Activated T-cell treated with anti-CD3 and anti-CD28 coated beads, Interleukin-2, amount 50 U/mL, for 48 hours (primary cell): ENCODE measurements at places on chromosomes 4 and X.

GRCh38 chrX:69082753-69083150, 82.5 kb downstream of the PJA1 start:
- DNase-seq, result no peak

GRCh38 chrX:110691446-110691845, 104.2 kb downstream of the CHRDL1 start:
- DNase-seq, result no peak

DNA sequence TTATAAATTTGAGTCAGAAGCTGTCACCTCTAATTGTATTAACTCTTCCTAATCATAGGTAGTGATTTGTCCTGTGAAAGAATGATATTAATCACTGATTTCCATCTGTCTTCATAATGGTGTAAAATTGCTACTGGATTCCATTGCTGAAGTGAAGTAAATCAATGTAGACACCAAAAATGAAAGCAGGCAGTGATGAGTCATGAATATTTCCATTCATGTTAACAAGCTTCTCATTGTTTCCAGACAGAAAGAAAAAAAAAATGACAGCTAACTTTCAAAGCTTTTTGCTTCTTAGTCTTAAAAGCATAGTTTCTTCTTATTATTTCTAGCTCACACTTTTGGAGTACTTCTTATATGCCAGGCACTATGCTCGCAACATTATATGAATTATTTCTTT, 21.5 kb downstream of the FAM114A1 start:
- no peak for DNase-seq

DNA sequence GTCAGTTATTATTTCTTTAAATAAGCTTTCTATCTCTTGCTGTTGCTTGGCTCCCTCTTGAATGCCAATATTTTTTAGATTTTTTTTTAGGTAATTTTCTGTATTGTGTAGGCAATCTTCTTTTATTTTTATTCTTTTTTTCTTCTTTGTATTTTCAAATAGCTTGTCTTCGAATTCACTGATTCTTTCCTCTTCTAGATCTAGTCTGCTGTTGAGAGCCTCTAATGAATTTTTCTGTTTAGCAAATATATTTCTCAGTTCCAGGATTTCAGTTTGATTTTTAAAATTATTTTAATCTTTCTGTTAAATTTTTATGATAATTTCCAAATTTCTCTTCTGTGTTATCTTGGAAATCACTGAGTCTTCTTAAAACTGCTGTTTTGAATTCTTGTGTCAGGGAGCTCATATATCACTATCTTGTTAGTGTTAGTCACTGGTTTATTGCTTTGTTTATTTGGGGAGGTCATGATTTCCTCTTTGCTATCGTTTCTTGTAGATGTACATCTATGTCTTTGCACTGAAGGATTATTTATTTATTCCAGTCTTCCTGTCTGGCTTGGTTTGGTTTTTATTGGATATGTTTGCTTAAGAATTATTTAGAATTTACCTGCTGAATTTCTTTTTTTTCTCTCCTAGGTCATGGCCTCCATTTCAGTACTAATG, 39.9 kb upstream of the GPRIN3 start:
- DNase-seq, result no peak

GRCh38 chr4:25904748-25905082, 9.3 kb upstream of the SMIM20 start:
- DNase-seq, result no peak

DNA sequence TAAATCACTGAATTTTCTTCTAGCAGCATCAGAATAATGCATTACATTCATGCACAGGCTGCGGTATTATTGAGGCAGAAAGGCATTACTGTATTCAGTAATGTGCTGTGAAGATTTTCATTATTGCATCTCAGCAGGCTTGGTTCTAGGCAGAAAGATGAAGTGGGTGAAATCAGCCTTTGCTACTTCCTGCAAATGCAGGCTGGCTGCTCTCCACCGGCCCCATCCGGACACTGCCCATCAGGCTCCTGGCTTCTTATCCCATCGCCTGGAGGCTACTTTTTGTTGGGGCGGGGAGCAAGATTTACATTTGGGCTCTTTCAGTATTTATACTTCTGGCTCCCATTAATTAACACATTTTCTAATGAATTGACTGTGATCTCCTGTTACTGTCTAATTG, 117.8 kb downstream of the FRAS1 start:
- no peak for DNase-seq

GRCh38 chrX:15349046-15349445, 13.7 kb upstream of the PIGA start:
- peak; percentile 26 for DNase-seq

DNA sequence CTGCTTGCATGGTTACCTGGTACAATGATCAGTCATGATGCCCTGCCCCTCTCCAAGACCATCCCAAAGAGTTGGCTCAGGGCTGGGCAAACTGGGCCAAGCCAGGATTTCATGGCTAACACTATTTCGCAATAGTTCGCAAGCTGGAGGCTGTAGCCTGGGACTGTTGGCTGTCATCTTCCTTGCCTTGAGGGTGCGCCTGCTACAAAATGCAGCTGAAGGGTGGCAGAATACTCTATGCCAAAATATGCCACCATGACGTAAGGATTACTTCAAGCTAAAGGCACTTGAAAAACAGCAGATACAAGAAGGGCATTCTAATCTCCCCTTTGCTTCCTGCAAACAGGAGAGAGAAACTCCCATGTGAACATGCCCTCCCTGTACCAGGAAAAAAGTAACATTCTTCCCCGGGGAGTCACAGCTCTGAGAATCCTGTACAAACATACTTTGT, 21.0 kb downstream of the SAT1 start:
- no peak for DNase-seq

DNA sequence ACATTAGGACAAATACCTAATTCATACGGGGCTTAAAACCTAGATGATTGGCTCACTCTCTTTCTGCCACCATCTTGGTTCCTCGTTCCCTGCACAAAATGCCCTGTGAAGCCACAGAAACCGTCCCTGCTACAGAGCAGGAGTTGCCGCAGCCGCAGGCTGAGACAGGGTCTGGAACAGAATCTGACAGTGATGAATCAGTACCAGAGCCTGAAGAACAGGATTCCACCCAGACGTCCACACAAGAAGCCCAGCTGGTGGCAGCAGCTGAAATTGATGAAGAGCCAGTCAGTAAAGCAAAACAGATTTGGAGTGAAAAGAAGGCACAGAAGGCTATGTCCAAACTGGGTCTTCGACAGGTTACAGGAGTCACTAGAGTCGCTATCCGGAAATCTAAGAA, 34.3 kb downstream of the TRIM61 start:
- DNase-seq, result no peak
